Activated CD4-positive, alpha-beta T cell treated with anti-CD3 and anti-CD28 coated beads, Interleukin-2, amount 10 ng/mL, durations not matched to agents 7 days and 5 days (primary cell): ENCODE measurements at places on chromosomes 7 and 10.

DNA sequence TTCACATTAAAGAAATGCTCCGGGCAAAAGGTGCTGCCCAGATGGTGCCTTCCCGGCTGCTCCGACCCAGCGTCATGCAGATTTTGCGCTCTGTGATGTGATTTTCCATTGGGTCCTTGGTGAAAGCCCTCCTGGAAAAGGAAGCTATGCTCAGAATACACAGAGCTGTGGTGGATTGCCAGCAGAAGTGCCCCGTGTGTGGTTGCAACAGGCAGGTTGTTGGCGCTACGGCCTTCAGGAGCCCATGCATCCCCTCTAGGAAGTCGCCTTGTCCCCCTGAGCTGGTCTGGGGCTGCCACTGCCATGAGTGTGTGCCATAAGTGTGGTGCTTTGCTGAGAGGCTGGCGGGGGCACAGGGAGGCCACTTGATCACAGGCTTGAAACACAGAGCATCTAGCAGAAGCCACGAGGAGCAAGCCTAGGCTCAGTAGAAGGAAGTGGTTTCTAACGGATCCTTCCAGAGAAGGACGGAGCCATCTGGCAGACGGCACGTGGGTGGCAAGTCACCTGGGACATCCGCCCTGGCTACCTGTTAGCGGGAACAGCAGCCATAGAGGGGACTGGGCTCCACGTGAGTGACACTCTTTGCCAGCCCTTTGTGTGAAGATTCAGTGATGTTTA is 210.9 kb downstream of the CUX1 start:
- peak; percentile 36 for DNase-seq

DNA sequence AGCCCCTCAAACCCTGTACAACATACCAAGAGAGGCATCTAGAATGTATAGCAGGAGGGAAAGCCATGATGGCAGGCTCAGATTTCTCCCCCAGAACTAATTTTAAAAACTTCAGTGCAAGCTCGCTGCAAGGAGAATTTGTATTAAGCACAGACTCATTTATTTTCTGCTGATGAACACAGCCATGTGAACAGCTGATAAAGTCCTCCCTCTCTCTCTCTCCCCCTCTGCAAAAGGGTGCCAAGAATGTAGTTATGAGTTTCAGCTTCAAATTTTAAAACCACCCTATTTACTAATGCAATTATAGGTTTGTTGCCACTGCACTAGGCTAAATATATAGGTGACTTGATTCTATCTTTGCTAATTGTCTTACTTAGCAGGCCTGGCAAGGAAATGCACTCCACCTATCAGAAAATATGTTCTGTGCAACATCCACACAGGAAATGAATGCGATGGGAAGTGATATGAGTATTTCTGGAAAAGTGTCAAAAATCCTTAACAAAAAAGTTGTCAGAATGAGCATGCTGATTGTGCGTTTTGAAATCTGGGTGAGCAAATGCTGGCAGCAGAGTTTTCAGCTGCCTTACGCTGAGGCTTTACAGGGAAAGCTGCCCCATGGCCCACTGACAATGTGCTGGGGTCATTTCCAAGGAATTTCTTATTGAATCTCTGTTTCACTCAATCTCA is 43.4 kb upstream of the GHITM start:
- no peak for DNase-seq

DNA sequence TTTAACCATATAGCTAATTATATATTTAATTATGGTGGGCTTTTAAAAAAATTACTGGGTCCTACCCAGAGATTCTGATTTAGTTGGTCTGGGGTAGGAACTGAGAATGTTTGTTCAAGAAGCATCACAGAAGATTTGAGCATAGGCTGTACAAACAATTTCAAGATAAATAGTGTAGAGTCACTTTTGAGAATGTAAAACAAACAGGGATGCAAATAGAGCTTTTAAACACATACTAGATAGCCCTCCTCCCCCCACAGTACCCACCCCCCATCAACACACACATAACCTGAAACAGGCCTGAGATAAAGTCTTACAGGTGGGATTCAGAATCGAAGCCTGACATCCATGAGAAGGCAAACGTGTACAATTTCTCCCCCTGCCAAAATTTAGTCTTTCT is 15.6 kb upstream of the REEP3 start:
- DNase-seq = no peak

DNA sequence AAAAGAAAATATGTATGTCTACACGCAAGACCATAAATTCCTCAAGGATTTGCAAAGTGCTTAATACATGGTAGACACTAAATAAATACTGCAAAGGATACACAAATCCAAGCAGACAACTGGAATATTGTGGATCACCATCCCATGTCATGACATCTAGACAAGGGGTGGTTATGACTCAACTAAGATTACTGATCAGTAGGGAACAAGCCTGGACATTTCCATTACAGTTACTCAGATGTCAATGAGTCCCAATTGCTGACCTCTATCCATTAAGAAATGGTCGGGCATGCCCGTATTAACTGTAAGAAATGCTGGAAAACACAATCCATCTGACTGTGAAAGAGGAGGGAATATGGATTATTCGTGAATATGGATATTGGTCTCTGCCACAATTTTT is 27.6 kb upstream of the RUFY2 start:
- DNase-seq = no peak

DNA sequence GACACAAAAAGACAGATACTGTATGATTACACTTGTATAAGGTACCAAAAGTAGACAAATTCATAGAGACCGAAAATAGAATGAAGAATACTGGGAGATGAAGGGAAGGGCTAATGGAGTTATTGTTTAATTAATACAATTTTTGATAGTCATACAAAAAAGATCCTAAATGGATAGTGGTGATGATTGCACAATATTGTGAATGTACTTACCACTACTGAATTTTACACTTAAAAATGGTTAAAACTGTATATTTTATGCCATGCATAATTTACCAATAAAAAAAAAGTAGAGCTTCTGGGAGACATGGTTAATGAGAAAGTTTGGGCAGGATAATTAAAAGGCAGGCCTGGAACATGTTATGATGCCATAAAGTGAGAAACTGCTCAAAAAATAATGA is 119.0 kb downstream of the ZPBP start:
- no peak for DNase-seq

DNA sequence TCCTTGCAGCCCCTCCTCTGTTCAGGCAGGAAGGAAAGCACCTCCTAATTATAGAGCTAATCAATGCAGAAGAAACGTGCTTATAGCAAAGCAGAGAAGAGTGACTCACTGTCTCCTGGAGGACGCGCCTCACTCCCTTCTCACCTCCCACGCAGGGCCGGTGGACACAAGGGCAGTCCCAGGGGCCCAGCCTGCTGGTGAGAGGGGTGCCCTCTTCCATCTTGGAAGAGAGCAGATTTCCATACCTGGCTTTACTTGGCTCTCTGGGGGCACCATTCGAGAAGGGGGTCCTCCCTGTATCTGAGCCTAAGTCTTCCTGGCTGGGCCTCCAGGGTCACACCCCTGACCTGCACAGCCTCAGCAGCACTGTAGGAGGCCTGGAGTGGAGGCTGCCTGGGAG is 55.8 kb downstream of the RASGEF1A start:
- DNase-seq = no peak

- no peak for DNase-seq
These were observed 132.1 kb downstream of the CSTF2T start for GRCh38 chr10:51567271-51567670.

DNA sequence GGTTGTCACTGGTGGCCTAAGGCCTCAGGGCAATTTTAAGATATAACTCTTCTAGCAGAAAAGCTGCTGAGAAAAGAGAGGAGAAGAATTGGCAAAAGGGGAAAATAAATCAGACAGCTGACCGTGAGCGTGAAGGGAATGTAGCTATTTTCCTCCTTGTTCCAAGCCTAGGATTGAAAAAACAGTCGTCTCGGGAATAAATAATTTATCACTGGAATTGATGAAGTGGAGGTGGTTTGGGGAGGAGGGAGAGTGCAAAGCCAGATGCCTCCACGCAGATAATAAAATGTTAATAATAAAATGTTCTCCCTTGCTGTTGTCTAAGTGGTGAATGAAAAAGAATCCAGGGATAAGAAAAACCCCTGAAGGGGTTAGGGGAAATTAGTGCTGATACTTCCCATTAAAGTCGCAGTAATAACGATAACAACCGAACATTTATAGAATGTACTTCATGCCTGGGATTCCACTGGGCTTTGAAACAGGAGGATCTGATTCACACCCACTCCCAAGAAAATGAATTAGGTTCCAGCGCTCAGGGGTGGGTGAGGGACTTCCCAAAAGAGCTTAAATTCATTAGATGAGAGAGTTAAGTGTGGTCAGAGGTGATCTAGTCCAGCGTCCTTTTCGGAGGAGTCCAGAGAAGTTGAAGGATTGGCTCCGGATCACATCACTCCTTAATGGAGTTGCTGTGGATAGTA is 27.3 kb downstream of the BAMBI start:
- DNase-seq = no peak

DNA sequence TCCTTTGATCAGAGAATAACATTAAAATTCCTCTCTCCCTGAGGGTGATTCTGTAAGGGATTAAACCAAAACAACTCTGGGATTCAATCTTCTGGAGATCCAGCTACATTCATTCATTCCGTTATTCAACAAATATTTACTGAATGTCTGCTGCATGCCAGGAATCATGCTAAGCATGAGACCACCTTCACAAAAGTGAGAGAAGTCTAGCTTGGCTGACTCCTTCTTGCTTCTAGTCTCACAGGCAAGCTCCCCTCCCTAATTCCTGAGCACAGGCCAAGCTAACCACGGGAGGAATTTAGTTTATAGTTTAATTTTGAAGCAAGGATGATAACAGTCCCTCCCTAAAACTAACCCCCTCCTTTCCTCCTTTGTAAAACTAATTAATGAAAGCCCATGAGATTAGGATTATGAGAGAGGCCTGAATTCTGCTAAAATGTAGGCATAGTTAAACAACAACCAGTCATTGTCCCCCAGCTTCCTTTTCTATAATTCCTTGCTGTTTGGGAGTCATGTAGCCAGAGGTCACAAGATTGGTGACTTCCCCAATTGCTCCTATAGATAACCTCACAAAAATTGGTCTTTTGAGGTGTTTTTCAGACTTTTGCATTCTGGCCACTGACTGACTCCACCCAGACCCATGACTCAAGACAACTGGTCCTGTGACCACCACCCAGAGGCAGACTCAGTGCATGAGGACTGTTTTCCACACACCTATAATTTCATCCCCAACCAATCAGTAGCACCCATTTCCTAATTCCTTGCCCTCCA is 113.5 kb downstream of the ITGB8 start:
- DNase-seq = no peak

GRCh38 chr10:30986053-30986555 is 45.6 kb downstream of the ZNF438 start:
- no peak for DNase-seq
